ENCODE measurements at places on chromosomes 7 and 10. TPM values are rescaled to one million over a fixed set of nuclear protein-coding genes. Genes with fewer than 3 reads are reported as not detected.
A peak's percentile ranks its signal among the peaks of the same experiment; 100 is the strongest.

Gene TAS2R4
- total RNA-seq, result 0.22 TPM

Gene TFR2
- not detected for total RNA-seq

Gene LARP4B
- 37.8 TPM for total RNA-seq

Gene TET1
- 1.9 TPM for total RNA-seq

Gene TMEM130
- total RNA-seq, result 1.1 TPM

DNA sequence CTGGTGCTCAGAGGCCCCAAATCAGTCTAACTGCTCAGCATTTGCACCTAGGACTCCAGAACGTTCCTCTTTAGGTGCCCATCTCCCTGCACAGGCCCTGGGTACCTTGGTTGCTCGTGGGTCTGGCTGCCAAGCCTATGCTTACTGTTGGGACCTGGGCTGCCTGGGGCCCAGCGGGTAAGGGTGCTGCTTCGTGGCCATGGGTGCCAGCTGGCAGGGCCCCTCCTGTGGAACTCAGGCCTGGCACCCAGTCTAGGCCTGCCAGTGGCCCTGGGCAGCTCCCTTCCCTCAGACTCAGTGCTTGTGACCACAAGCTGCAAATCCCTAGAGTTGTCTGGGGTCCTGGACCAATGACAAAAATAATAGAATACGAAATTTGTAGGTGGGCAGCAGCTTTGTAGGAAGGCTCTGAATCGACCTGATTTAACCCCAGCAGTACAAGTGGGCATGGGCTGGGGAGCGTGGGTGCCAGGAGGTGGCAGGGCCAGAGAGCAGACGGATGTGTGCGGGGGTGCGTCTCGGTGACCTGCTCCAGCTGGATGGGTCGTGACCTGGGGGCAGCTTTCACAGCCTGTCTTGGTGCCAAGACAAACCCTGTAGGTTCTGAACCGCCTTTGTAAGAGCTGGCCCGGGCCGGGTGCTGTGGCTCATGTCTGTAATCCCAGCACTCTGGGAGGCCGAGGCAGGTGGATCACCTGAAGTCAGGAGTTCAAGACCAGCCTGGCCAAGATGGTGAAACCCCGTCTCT, 69.7 kb downstream of the MKI67 start:
- DNase-seq, result no peak

GRCh38 chr10:10911471-10911921, 106.2 kb upstream of the CELF2 start:
- peak; percentile 44 for DNase-seq

DNA sequence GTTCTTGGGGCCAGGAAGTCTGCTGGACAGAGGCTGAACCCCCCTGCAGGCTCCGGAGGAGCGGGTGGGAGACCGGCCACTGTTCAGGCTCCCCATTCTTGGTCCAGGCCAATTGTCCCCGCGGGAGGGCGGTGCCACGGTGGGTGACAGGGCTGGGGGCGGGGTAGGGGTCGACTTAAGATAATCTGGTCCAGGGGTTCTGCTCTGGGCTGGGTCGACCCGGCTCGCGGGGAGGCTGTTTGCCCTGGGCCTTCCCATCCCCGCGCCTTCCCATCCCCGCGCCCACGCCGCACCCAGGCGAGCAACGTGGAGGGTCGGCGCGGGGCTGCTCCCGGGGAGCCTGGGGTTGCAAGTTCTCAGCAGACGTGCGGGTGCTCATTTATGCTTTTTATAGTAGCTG, 7.3 kb upstream of the GLRX3 start:
- DNase-seq, result no peak

- no peak for DNase-seq
Measured at GRCh38 chr10:3135006-3135405, 37.6 kb downstream of the PITRM1 start.

DNA sequence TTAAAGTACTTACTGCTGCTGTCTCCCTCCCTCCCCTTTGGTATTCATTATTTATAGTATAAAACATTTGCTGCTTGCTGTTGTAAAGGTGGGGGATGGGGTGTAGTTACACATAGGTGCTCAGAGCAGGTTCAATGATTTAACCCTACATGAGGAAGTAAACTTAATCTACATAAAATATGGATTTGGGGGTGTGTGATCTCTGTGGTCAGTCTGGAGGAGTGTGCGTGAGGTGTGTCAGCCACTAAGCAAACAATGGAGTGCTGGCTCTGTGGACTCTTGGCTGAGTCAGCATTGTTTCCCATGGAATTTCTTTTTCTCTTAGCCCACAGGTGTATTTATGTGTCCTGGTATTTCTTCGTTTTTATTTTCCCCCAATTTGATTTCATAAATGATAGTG, 133.9 kb downstream of the AUTS2 start:
- DNase-seq, result no peak

- DNase-seq, result no peak
Measured at GRCh38 chr10:7444551-7445121, 33.8 kb upstream of the SFMBT2 start.

GRCh38 chr10:99966306-99966705, 43.4 kb downstream of the DNMBP start:
- no peak for DNase-seq

DNA sequence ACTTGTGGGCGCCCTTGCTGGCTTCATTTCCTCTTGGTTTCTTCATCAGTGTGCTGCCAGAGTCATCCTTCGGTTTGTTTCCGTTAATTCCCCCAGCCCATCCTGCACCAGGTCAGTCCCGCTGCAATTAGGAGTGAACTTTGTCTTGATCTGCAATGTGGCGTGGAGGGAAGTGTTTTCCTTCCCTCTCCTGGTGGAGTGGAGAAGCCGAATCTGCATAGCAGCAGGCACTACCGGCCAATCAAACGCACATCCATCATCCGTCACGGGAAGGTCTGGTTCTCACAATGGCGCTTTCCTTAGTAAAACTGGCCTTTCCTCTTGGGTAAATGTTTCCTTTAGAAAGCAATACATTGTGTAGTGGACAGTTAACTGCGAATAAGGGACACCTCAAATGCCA, 337.5 kb downstream of the CXCL12 start:
- DNase-seq, result no peak

DNA sequence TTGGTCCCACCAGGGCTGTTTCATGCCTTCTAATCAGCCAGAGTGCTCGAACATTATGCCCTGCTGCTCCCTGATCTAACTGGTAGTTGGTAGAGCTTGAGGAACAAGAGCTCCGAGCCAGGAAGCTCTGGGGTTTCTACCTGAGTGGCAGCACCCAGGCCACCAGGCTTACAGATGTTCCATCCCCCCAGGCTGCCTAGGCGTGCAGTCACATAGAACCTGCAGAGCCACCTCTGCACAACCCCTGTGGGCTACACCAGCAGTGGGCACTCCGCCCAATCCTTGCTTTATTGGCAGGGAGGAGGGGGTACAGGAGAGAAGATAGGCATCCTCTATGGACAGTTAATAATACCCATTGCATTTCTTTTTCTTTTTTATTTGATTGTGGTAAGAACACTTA, 21.8 kb downstream of the MAP3K8 start:
- no peak for DNase-seq

- no peak for DNase-seq
Measured at GRCh38 chr10:103276251-103276895, 565 bp upstream of the INA start.

GRCh38 chr10:127456122-127456521, 93.0 kb upstream of the NPS start:
- DNase-seq, result no peak

DNA sequence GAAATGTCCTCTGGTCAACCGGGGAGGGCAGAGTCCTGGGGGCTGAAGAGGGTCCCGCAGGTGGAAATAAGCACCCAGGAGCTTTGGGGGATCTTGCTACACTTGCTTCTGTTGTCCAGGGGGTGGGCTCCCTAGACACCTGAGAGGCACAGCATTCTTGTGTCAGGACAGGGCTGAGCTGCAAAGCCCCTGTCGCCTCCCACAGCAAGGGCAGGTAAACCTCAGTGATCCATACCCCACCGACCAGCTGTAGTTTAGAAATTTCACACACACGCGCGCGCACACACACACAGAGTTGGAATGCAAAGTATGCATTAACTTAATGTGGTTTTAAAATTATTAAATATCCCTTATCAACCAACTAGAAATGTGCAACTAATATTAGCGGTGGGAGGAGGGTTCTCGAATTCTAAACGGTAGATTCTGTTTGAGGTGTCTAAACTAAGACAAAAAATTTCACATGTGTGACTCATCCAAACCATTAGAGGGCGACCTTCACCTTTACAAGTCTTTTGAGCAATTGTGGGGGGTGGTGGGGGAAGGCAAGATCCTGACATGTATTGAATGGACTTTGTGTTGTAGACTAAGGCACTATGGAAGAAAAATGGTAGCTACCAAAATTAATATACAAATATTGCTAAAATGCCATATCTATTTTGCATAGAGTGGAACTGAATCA, 34.3 kb upstream of the PTF1A start:
- DNase-seq, result no peak

DNA sequence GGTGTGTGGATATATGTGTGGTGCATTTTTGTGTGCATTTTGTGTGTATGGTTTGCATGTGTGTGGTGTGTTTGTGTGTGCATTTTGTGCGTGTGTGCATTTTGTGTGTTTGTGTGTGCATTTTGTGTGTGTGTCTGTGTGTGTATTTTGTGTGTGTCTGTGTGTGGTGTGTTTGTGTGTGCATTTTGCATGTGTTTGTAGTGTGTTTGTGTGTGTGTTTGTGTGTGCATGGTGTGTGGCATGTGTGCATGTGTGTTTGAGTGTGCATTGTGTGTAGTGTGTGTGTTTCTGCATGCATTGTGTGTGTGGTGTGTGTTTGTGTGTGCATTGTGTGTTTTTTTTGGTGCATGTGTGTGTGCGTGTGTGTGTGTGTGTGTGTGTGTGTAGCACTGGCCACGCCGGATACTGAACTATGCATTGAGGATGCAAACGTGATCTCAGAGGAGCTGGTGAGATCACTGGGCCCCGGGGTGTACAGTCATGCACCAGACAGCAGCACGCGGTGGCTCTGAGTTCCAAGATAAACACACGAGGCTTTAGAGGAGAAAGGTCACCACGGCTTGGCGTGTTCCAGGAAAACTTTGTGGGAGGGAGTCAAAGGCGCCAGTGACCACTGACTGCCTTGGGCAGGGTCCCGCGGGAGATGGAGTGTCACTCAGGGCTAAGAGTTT, 106.6 kb upstream of the SHH start:
- peak; percentile 69 for DNase-seq

DNA sequence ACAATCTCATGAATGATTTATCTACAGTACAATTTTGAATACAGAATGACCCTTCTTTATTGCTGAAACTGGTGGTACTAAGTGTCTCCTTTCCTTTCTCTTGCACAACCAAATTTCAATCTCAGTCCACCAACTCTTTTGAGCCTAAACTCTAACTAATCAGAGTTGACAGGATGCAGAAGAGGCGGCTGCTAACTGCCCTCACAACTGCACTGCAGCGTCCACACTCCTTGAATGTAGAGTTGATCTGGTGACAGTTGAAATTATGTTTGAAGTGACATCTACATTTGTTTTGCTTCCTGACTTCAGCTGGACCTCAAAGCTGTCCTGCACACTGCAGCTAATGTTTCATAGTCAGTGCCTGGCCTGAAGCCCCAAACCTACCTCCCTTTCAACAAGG, 139.6 kb downstream of the ZMYND11 start:
- DNase-seq, result no peak

GRCh38 chr10:4316161-4316810, 509.7 kb upstream of the AKR1E2 start:
- peak; percentile 75 for DNase-seq

DNA sequence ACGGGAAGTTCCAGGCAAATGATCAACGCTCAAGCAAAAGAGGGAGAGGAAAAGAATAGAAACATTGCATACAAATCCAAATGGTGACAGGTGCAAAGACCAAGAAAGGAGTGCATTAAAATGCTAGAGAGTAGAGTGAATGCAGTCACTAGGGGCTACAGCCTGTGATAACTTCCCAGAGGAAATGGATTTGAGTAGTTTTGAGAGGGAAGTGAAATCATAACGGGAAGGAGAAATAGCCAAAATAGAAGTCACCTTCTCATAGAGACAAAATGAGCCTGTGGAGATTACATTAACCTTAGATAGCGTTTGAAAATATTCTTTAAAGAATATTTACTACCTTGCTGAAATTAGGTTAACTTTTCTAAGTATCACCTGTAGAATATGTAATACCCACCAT, 26.5 kb downstream of the NUP42 start:
- no peak for DNase-seq

GRCh38 chr7:99422186-99422585, 13.4 kb downstream of the BUD31 start:
- no peak for DNase-seq
